ENCODE measurements at places on chromosomes 7 and 10.

DNA sequence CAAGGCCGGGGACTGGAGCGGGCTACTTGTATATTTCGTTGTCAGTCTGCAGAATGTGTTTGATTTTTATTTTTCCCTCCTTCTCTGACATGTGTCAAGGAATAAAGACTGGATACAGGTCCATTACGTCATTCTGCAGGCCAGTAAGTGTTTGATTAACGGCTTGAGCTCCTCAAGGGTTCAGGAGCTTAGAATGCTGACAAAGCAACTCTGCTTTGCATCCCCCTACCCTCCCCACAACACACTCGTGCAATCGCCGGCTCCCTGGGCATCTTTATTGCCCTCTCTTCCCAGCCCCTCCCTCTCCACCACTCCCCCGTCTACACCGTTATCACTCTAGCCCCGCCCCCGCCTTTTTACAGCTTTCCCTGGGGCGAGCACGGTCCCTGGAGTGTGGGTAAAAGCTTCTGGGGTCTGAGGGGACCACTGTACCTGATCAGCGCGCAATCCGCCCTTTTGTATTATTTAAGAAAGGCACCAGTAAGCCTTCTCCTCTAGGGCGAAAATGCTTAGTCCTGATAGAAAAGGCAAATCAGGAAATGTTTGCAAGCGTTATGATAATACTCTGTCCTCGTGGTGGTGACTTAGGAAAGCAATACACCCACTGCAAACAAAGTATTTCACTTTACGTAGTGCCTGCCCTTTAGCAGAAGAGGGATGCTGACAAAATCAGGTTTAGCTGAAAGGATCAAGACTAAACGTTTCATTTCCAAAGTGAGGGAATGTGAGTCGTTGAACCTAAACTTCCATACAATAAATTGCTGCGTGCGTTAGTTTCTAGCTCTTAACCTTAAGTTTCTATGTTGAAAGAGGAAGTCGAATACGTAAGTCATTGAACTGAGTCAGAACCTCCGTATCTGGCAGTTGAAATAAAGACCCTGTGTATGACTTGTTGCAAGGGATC, 1.4 kb upstream of the CREB5 start:
- DNase-seq = peak; percentile 10

- no peak for DNase-seq
Observed at GRCh38 chr7:74217455-74218342, 7.9 kb downstream of the LAT2 start.

DNA sequence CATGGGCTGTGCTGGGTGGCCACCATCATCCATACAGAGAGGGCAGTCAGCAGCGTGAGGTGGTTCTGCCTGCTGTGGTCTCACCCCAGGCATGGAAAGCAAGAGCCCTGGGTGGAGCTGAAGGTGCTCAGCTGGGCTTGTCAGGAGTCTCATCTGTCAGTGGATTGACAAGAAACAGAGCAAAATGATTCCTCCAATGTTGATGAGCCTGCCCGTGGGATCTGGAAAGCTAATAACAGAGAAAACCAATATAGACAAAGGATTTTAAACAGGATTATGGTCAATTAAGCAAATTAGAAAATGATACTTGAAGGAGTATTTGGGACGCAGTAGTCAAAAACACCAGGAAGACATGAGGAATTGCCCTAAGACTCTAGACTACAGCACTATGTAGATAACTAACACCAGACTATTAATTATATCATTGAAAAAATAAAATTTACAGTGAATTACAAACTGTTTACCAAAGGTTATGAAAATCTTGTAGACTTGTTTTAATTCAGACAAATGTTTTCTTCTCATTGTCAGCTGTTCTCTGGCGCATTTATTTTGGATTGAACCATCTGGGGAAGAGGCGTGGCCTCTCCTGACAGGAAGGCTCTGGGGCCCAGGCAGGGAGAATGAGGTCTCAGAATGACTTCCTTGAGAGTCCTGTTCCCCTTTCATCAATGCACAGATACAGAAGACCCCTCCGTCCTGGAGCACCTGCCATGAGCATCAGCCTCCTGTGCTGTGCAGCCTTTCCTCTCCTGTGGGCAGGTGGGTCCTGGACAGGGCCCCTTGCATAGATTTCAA, 211.2 kb upstream of the PRSS58 start:
- no peak for DNase-seq

DNA sequence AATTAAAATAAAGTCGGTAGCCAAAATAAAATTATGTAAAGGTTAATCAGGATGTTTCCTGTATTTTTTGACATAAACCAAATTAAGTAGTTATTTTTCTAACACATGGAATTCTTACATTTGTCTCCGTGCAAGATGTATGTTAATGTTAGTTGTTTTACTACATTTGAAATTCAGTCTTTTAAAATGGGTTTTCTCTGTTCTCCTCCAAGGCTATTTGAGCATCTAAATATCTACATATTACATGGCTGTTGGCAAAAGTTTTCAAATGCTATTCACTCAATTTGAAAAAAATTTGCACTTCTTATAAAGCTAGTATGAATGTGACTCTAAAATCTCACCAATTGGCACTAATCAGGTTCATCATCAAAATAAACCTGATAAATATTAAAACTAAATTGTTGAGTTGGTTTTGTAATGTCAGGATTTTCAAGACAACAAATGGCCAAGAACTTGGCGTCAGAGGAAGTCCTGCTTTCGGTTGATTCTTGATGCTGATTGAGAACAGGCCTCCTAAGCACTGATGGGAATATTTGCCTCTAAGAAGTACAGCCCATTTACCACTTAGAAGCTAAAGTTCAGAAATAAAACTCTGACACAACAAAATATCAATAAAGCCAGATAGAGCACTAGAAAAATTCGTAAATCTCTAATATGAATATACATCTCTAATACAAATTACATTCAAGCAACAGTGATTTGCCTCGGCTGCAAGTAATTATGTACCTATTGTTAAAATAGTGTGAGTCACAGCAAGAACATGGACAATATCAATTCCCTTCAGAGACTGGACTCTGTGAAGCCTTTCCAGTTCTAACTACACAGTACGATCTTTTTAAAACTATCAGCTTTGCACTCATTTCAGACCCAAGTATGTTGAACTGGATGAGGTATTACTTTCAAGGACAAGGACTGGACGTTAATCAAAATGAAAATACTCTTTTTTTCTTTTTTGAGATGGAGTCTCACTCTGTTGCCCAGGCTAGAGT, 733.1 kb upstream of the C7orf33 start:
- DNase-seq = no peak

- no peak for DNase-seq
Observed at GRCh38 chr10:124515244-124515970, 53.8 kb downstream of the LHPP start.

- DNase-seq = no peak
Observed at GRCh38 chr7:130131191-130131834, 61.0 kb downstream of the KLHDC10 start.

GRCh38 chr7:68610701-68611100, 987.6 kb upstream of the AUTS2 start:
- no peak for DNase-seq

Data from EH (cell line).